WTC11 (cell line): ENCODE measurements at places on chromosomes 6 and 20.

DNA sequence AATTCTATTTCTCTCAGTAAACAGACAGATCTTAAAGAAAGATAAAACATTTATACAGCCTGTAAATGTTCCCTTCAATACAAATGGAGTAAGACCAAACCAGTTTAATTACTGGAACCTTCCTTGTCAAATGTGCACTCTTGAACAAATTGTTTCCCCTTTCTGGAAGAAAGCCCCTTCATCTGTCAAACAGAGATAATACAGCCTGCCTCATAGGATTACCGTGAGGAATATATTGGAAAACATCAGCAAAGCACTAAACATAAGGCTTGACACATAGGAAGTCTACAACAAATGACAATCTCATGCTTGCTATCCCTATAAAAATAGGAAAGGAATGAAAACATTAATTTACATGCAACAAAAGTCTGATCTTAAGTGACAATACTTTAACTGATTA, 173.8 kb downstream of the PTPRK start:
- DNase-seq = no peak

DNA sequence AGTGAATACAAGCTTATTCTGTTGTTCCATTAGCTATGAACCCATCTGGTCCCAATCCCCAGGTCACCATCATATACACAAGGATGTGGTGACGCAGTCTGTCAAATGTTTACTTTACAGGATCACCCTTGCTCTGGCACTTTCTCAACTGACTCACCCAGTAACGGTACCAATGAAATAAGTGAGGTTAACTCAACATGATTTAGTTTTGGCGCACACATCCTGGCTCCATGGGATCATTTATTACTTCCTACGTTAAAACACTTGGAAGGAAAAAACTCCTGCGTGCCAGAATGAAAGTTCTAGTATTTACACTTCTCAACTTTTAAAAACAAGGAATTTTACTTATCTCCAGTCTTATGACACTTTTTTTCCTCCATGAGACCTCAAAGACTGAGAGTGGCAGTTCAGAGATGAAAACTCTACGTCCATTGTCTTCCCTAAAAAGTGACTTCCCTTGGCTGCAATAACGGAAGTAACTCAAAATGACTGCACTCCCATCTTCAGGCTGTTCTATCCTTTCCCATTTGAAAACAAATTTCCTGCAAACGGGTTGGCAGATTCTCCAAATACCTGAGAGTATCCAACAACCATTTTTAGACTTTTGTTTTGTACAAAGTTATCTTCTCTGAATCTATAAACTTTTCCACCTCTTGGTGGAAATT, 15.9 kb downstream of the AGPAT4 start:
- no peak for DNase-seq

DNA sequence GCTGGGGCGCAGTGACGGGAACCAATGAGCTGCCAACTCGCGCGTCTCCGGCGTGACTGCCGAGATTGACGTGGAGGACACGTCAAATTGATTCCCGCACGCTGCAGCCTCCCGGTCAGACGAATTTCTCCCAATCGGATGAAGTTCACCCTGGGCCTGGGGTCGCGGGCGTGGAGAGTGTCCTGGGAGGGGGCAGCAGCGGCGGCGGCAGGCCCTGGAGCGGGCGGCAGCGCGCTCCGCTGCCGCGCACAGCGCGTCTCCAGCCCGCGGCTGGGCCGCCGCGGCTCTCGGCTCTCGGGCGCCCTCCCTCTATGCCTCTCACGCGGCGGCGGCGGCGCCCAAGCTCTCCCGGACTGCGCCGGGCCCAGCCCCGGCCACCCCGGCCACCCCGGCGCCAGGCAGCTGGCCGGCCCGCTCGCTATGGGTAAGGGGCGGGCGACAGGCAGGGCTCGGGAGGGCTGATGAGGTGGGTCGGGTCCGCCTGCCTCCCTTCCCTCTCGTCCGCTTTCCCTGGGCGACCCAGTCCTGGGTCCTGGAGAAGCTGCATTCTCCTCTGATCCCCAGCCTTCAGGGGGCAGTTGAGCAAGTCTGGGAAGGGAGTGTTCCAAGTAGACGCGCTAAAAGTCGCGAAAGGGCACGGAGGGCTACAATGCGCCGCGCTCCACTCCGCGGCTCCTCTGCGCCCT, at the start of gene PAX1:
PAX1 (plus strand) TSS at position 90 of the 686 bp plus-strand sequence; CDS start at position 139, 49 bp downstream.
- no peak for DNase-seq

DNA sequence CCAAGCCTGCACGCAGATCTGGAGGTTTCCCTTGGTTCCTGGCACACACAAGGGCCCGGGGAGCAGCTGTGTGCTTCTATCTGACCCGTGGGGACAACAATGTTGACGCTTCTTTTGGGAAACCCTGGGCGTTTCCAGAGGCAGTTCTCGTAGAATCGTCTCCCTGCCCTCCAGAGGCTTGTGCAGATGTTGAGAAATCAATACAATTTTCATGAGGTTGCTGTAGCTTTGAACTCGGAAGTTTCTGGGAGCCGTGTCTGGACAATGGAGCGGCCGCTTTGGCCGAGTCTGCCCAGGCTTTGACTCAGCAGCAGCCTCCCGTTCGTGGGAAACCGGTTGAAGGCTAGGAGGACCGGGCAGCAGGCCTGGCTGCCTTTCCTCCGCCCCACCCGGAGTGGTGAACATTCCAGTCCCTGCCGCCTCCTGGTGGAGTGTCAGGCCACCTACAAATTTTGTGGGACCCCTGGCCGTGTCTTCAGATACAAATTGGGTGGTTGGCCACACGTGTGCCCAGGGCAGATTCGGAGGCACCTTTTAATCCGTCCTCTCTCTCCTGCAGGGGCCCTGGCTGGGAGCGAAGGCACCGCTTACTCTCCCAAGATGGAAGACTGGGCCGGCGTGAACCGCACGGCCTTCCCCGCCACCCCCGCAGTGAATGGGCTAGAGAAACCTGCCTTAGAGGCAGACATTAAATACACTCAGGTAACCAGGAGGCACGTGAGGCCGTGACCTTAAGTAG, 2.7 kb downstream of the PAX1 start:
- DNase-seq = peak; percentile 46

DNA sequence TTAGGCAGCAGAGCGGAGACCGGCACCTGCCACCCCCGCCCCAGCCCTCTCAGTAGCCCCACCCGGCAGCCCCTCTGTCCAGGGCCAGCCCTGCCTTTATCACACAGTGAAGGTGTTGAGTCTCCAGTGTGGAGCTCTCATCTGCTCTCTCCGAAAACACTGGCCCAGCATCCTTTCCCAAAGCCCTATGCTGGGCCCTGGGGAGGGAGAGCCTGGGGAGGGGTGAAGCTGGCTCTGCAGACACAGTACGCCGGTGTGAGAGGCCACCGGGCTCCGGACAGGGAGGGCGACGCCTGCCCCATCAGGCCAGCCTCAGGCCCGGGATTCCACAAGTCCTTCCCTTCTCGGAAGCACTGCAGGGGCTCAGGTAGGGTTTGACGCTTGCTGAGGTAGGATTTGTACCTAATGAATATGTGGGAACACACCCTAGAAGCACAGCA, 186.9 kb downstream of the ERMARD start:
- no peak for DNase-seq

DNA sequence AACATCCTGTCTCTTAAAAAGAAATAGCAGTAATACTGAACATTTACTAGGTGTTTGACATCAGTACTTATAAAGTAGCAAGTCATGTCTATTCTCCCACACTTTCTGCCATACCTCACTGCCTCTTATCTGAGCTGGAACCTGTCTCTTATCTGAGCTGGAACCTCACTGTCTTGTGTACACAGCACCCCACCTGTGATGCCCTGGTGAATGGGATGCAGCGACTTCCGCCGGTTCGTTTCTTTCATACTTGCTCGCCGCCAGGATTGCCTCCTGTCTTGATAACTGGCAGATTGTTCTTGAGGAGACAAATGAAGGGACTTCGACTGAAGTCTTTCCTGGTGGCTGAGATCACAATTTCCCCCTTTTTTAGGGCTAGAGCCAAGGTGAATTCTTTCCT, 2.9 kb downstream of the DSN1 start:
- no peak for DNase-seq

GRCh38 chr20:4869290-4870193, 131.8 kb downstream of the SLC23A2 start:
- DNase-seq = no peak

DNA sequence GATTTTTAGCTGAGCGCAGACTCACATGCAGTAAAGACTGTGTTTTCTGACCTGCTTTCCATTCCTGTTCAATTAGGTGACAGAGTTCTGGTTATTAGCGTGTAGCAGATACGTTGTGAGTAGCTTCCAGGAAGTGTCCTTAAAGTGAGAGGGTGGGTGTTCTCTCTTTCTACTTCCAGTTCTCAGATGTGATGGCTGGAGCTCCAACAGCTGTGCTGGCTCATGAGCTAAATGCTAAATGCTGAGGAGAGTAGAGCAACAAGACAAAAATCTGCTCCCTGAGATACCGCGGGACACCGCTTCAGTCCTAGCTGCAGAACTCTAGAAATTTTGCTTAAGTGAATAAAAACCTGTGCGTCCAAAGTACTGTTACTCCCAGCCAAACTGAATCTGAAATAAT, 38.2 kb upstream of the FYN start:
- DNase-seq = no peak

- no peak for DNase-seq
Measured at GRCh38 chr6:106894978-106895702, 79.4 kb downstream of the CD24 start.

DNA sequence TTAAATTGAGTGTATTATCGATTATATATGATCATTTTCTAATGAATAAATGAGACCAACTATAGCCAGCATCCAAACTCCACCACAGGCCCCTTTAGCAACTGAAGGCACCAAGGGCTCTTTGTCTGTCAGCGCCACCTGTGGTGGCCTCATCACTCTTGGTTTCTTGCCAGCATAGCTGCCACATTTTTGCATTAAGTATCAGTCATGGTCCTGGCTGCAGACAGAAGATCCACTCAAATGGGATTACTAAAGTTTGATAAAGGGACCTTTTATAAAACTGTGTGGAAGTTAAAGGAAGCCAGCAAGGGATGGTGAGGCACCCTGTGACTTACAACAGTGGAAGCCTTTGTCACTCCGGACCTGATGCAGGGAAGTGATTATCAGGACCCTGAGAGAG, 162.9 kb downstream of the C6orf118 start:
- DNase-seq = no peak

DNA sequence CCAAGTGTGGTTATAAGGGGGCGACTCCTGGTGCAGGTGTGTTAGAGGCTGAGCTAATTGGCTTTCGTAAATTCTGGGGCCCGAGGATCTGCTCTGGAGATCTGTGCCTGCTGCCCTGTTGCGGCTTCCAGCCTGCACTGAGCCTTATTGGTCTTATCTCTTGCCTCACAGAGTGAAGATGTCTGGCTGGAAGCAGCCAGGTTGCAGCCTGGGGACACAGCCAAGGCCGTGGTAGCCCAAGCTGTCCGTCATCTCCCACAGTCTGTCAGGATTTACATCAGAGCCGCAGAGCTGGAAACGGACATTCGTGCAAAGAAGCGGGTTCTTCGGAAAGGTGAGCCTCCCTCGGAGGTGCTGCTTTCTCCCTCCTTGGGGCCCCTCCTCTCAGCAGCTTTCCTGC, 20.0 kb downstream of the PRPF6 start:
- DNase-seq = no peak
